MCF 10A (cell line): ENCODE measurements at places on chromosomes 3 and 15.

- no peaks in the 10 kb centered on the region for H3K4me1 ChIP-seq
- H3K27ac ChIP-seq = no peak overlapping the region
- H3K36me3 ChIP-seq = no peaks in the 10 kb centered on the region
- H3K4me3 ChIP-seq = no peak overlapping the region
- peak; percentile 43 for DNase-seq
Measured at GRCh38 chr15:80309769-80310384, 57.9 kb upstream of the CTXND1 start.

- H3K27ac ChIP-seq = no peak overlapping the region
- H3K27me3 ChIP-seq = no peaks in the 10 kb centered on the region
- peak; percentile 74 for DNase-seq
- H3K36me3 ChIP-seq = no peaks in the 10 kb centered on the region
- peaks cover 9% of the 10 kb centered on the region for H3K4me1 ChIP-seq
Measured at GRCh38 chr3:122092460-122093165, 37.5 kb downstream of the CD86 start.

GRCh38 chr3:73379465-73379864 lies 245.3 kb downstream of the PDZRN3 start:
- no peaks in the 10 kb centered on the region for H3K27me3 ChIP-seq
- no peaks in the 10 kb centered on the region for H3K36me3 ChIP-seq
- no peak for DNase-seq
- H3K4me1 ChIP-seq = no peaks in the 10 kb centered on the region

GRCh38 chr3:33994568-33994967 lies 196.1 kb downstream of the PDCD6IP start:
- no peaks in the 10 kb centered on the region for H3K36me3 ChIP-seq
- peaks cover 35% of the 10 kb centered on the region for H3K27me3 ChIP-seq
- H3K27ac ChIP-seq = no peak overlapping the region
- H3K4me1 ChIP-seq = no peaks in the 10 kb centered on the region

- no peak for DNase-seq
- peaks cover 69% of the 10 kb centered on the region for H3K27me3 ChIP-seq
- H3K4me1 ChIP-seq = no peaks in the 10 kb centered on the region
- H3K36me3 ChIP-seq = no peaks in the 10 kb centered on the region
Measured at GRCh38 chr3:168591587-168591986, 495.9 kb upstream of the GOLIM4 start.

GRCh38 chr15:60162968-60163355 lies 158.9 kb downstream of the FOXB1 start:
- no peaks in the 10 kb centered on the region for H3K4me1 ChIP-seq
- no peak overlapping the region for H3K4me3 ChIP-seq
- no peak for DNase-seq
- no peaks in the 10 kb centered on the region for H3K36me3 ChIP-seq
- H3K27me3 ChIP-seq = no peaks in the 10 kb centered on the region

DNA sequence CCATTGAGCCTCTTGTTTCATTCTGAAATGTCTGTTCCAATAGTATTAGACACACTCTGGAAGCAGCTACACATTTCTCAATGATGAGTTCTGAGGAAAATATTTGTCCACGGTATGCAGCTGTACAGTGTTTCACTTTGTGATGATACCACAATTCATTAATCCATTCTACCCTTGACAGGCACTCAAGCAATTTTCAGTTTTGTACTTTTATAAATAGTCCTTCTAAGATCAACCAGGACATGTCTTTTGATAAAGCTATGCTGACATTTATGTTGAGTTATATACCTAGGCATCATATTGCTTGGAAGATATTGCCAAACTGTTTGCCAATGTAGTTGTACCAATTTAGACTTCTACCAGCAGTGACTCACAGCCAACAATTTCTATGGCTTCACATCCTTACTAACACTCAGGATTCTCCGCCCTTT lies 165.1 kb upstream of the COL8A1 start:
- H3K27me3 ChIP-seq = no peaks in the 10 kb centered on the region
- no peaks in the 10 kb centered on the region for H3K36me3 ChIP-seq
- H3K4me3 ChIP-seq = no peak overlapping the region
- H3K27ac ChIP-seq = no peak overlapping the region
- H3K4me1 ChIP-seq = no peaks in the 10 kb centered on the region
